NCI-H2081 (cell line): ENCODE measurements at places on chromosomes 12 and 14.

DNA sequence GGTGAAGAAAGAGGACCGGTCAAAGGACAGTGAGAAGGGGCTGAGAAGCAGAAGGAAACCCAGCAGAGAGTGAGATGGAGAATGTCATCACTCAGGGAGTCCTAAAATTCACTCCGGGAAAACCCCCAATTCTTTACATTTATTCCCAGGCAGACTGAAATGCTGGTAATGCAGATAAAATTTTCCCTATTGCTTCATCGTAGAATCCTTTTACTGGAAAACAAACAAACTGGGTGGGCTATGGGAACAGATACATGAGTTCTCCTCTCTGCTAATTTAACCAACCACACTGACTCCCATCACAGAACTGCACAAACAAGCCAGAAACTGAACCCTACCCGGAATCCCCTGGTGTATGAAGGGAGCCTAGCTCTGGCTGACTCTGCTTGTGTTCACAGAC lies 20.9 kb downstream of the HEBP1 start:
- DNase-seq: no peak

GRCh38 chr12:75888874-75889613 lies 142.5 kb downstream of the PHLDA1 start:
- no peak for DNase-seq

- no peak for DNase-seq
Measured at GRCh38 chr12:32567296-32567674, 111.8 kb upstream of the DNM1L start.

DNA sequence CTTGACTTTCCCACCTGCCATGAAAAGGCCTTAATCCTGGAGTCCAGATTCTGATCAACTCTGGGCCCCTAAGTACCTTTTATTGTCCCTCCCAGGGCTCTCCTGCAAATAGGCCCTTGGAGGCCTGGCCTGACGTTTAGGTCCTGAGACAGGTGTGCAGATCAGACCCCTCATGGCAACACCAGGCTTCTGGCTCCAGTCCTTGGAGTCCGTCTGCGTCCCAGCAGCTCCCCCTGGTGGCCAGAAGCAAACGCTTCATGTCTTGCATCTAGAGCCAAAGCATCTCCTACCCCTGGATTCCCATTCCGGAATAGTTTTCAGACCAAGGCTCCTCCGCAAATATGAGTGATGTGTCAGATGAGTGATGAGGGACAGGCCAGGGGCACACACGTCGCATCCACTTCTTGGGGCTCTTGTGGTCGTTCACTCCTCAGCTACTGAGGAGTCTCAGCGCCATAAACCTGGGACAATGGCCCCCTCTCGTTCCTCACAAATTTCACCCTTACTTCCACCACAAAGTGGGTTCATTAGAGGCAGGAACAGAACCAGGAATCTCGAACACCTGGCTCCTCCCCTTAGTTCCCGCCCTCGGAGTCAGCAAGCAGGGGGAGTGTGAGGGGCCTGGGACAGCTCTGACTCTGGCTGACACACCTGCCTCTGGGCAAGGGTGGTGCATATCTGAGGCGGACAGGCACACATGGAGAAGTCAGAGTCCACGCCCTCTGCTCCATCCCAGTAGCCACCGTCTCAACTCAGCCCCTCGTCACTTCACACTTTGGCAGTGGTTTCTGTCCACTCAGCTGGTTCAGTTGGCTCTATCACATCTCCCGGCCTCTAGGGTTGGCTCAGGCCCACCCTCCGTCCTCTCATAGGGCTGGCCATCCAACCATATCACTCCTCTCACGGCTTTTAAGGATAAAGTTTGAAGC lies 77.9 kb upstream of the PWP1 start:
- DNase-seq: peak; percentile 93

- DNase-seq: no peak
Measured at GRCh38 chr14:68367536-68367935, 425.3 kb downstream of the ZFP36L1 start.

DNA sequence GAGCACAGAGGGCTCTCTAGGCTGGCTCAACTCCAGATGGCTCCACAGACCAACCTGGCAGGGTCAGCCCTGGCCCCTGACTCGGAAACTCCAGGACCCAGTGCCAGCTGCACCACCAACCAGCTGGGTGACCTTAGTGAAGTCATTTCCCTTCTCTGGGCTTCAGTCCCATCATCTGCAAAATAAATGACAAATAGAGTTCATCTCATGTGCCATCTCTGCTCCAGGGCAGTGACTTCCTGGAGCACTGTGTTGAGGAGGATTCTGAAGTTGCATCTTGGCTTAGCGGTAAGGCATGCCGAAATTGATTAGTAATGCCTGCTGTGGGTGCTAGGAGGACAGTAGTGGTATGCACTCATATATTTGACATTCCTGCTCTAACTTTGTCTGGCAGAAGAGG lies 31.5 kb downstream of the DTX1 start:
- no peak for DNase-seq

- DNase-seq: no peak
Measured at GRCh38 chr12:68975811-68976210, 42.8 kb upstream of the CPM start.

DNA sequence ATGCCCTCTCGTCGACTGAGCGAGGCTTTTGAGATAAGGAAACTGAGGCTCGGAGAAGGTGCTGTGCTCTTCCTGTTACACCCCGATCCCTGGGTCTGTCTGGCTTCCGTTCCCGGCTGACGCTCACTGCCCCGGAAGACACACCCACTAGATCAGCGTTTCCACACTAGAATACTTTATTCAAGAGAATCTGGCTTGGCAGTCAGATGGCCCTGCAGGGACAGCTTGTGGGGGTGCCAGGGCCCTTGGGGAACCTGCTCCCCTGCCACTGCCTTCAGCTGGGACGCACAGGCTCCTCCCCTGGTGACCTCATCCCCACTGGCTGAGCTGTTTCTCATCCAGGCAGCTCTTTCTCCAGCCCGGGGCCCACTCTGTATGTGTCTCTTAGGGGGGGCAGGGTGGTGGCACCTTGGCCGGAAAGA lies 13.7 kb downstream of the PGF start:
- no peak for DNase-seq

GRCh38 chr14:40345334-40345733 lies 913.1 kb upstream of the FBXO33 start:
- no peak for DNase-seq

GRCh38 chr14:77849711-77850110 lies 49.8 kb downstream of the ADCK1 start:
- DNase-seq: no peak

- no peak for DNase-seq
Measured at GRCh38 chr12:115191342-115191741, 507.4 kb upstream of the TBX3 start.

DNA sequence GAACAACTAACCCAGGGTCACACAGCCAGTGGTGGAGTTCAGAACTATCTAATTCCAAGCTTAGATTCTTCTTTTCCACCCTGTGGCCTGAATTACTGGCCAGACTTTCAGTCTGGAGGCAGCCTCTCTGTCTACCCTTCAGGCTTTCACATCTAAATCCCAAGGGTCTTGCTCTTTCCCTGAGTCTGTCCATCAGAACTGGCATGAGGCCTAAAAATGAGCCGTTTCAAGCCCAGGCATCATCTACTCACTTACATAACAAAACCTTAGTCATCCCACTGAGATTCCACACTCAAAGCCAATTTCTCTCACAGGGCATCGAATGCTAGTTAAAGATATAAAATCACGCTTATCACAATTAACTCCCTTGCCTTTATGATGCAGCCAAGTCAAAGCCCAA lies 1.3 kb upstream of the PTGDR start:
- no peak for DNase-seq

GRCh38 chr12:18462442-18462841 lies 201.1 kb downstream of the PIK3C2G start:
- no peak for DNase-seq

DNA sequence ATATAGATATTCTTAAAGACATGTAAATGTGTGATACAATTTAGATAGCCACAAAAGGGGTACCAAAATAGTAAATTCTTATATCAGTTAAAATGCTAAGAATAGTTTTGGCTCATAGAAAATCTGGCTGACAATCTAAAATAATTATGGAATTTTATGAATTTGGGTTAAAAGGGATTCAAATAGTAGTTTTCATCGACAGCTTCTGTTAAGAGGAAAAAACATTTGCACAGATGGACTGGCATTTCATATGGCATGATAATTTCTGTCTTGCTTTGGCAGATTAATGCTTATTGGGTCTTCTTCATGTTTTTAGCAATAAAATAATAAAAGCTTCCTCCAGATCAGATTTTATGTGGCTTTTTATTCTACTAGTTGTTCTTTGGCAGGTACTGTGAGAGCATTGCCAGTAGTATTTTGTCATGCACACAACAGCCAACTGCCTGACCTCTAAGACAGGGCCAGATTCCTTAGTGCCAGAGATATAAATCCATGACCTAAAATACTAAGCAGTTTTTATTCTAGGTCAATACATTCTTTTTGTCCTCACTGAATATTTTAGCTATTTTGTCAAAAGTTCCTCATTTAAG lies 9.1 kb downstream of the ABCD2 start:
- no peak for DNase-seq
